ENCODE measurements at places on chromosomes 6 and 20.

DNA sequence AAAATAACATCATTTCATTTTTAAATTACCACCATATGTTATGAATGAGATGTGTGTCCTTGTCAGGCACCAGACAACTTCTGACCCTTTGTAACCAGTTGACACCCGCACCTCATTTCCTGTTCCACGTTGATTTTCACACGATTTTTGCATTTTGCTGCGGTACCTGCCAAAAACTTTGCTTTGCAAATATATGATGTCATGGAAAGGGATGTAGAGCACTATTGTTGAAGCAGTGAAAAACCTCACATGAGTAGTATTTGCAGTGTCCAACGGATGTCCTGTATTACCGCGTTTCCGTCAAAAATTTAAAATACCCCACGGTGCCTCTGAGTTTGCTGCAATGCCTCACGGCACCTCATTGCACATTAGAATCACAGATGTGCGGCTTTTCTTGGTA is 115.6 kb downstream of the MTHFD1L start:
- no peak for DNase-seq

DNA sequence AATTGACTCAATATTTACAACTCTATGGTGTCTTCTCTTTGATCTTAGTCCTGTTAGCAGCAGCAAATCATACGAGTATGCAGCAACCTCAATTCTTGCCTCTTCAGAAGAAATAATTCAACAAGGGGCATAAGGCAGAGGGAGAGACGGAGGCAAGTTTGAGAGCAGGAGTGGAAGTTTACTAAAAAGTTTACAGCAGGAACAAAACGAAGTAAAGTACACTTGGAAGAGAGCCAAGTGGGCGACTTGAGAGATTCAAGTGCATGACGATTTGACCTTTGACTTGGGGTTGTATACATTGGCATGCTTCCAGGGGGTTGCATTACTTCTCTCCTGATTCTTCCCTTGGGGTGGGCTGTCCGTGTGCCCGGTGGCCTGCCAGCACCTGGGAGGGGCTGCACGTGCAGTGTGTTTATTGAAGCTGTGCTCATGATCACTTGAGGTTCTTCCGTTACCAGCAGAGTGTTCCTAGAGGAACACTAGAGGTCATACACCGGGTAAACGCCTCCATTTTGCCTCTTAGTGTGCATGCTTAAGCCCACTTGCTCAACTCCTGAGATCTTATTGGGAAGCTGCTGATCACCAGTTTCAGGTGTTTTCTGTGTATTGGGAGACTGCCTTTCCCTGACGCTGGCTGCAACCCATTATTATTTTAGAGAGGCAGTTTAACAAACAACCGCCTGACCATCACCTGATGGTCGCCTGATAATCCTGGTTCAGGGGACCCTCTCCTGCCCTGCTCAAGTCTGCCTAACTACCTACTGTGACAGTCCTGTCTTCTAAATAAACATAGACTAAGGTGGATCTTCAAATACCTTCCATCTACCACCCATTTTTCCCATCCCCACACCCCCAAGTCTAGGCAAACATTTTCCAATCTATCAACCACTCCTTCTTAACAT is 172.4 kb upstream of the MYLIP start:
- no peak for DNase-seq

DNA sequence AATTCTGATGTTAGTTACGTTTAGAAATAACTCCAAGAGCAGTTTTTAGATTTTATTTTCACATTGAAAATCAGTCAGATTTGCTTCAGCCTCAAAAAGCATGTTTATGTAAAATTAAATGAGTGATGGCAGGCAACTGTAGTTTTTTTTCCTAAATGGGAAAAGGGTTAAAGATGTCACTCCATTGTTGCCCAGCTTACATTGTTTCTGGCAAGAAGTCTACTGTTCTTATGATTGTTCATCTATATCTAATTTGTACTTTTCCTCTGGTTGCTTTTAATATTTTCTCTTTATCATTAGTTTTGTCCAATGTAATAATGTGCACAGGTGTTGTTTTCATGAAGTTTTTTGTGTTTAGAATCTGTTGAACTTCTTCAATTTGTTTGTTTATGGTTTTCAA is 6.7 kb upstream of the TTK start:
- DNase-seq, result no peak

DNA sequence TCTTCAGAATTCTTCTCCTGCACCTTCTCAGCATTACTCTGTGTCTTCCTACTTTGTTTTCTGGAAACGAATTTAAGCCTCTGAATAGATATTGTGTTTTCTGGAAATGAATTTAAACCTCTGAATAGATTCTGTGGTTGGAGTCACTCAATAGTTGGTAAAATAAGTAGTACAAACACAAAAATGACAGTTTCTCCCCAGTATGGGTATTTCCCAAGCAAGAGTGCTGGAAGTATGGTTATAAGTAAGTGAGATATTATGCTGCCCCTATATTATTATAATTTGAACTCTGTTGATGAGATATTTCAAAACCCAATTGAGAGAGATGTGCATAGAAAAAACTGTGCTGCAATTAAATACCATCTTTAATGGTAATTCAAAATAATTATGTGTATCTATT is 94.9 kb downstream of the TINAG start:
- no peak for DNase-seq

DNA sequence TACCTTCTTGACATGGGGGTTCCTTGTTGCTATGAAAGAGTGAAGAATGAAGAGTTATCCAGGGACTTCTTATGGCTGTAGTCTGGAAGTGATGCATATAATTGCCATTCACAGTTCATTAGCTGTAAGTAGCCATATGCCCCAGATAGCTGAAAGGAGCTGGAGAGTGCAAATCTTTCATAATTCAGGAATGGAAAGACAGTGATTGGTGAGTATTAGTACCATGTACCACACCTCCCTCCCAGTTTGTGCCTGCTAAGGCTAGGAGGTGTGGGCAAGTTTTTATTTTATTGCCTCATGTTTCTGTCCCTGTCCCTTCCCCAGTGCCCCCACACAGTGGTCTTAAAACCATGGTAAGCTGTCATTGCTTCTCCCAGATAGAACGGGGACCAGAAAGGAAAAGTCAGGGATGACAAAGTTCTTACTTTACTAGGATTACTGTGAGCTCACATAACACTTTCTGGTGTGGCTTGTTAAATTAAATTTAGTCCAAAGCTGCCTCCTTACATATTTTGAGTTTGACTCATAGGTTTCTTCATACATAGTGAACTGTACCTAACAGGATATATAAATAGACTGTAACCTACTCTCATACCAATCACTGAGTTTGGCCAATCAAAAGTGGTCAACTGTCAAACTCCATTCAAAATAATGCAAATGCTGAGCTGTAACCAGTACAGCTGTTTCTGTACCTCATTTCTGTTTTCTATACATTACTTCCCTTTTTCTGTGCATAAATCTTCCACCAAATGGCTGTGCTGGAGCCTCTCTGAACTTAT is 119.4 kb downstream of the RFPL4B start:
- DNase-seq, result no peak

DNA sequence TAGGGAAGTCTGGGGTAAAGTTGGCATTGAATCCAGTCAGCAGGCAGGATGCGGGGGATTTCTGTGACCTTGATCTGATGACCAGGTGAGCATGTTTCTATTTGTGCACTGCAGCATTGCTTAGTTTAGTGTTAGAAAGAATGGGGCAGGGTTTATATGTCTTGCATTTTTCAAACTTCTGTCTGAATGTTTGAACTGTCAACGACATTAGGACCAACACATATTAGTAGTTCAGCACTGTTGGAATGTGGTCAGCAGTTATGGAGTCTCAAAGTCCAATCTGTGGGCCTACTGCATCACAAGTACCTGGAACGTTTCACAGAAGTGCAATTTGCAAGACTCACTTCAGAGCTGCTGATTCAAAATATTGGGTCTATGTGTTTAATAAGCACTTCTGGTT is 276.6 kb upstream of the BMP2 start:
- no peak for DNase-seq

- no peak for DNase-seq
Measured at GRCh38 chr6:98241630-98242029, 592.7 kb upstream of the POU3F2 start.

DNA sequence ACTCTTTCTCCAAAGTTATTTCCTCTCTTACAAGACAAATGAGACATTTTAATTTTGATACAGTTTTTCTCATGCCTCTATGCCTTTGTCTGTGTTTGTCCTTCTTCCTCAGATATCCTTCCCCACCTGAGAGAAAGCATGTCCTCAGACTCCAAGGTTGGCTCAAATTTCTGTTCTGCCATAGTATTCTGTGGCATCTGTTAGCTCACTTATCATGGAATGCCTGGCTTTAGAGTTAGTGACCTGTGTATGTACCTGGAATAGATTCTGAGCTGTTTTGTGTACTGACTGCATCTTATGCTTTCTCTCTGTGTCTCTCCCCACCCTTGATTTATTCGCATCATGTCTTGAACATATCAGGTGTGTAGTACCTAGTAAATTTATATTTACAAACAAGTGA is 90.0 kb downstream of the CENPW start:
- DNase-seq, result no peak

DNA sequence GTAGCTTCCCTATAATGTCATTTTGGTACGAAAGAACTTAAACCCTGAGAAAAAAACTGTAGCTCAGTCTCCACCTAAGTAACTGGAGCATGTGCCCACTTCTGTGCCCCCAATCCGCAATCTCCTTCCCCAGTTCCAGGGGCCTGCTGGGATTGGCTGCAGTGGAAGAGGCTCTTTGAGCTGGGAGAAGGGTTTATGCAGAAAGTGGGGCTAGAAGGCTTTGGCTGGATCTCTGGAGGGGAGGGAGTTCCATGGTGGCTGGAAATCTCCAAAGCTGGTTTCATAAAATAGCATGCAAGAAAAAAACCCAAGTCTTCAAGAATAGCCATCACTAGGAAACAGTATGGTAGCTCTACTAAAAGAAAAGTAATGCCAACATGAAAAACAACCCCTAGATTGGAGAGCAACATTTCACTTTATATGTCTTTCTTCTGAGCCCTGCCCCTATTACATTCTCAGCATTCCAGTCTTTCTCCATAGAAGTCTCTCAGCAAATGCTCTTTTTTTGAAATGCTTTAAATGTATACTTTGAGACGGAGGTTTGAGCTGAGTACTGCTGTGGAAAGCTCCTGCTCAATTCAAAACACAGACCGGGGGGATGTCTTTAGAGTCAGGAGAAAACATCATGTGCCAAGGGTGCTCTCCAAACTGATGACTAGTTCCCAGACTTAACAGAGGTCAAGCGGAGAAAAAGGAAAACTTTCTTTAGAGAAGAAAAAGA is 36.0 kb upstream of the FOXO3 start:
- DNase-seq, result no peak

DNA sequence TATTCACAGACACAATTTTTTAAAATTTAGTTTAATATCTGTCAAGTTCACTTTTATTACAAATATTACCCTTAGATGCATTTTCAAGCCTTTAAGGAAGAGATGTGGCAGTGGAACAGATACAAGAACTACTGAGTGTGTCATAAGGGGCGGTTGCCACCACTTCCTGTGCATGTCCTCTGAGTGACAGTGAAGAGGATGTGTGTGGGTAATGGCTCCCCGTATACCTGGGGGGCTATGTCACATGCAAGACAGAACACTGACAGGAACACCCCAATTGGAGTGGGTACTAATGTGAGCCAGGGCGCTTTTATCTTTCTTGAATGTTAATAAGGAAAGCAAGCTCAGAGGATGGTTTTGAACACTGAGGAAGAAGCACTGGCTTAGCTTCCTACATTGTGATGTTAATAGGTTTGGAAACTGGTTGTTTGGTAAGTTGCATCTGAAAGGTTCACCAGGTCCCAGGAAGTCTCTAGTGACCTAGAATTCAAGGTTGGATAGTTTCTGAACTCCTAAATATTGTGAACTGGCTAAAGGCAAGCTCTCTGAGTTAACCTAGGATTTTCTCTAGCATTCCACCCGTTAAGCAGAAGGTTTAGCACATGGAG is 83.4 kb upstream of the ASF1A start:
- peak; percentile 46 for DNase-seq

- no peak for DNase-seq
Measured at GRCh38 chr20:15610787-15611186, 962.5 kb downstream of the KIF16B start.

- no peak for DNase-seq
Measured at GRCh38 chr6:21164768-21165326, 428.7 kb upstream of the SOX4 start.

- no peak for DNase-seq
Measured at GRCh38 chr6:41683273-41683522, 44.9 kb downstream of the MDFI start.

GRCh38 chr6:35522660-35523658 is 10.3 kb upstream of the TULP1 start:
- DNase-seq, result peak; percentile 79

GRCh38 chr6:140051521-140052512 is 677.4 kb upstream of the CITED2 start:
- DNase-seq, result no peak

Measured in activated naive CD4-positive, alpha-beta T cell treated with anti-CD3 and anti-CD28 coated beads, Interleukin-2, amount 50 U/mL, for 16 hours (primary cell).